Liver (tissue), 10 donors: ENCODE measurements at places on chromosomes 6 and 20. TPM values are rescaled to one million over a fixed set of nuclear protein-coding genes. Genes with fewer than 3 reads are reported as not detected.

The TAF4 gene
- 7.3 TPM for total RNA-seq

The TCF21 gene
- 0.67 TPM for total RNA-seq

The PNPLA1 gene
- 0.14 TPM for total RNA-seq

The F13A1 gene
- total RNA-seq = 18.3 TPM

The CLIC5 gene
- 0.05 TPM for total RNA-seq

The DSP gene
- 74.7 TPM for total RNA-seq

The CYP24A1 gene
- not detected for total RNA-seq

The MICA gene
- total RNA-seq = 9.1 TPM

The OVOL2 gene
- not detected for total RNA-seq

The CST5 gene
- total RNA-seq = not detected

The GRM1 gene
- total RNA-seq = under 0.01 TPM

The LST1 gene
- 24.6 TPM for total RNA-seq

The GID8 gene
- total RNA-seq = 23.6 TPM
